ENCODE measurements at places on chromosomes 2 and 18.

GRCh38 chr2:230684270-230685168 lies 28.1 kb upstream of the CAB39 start:
- no peak for DNase-seq

DNA sequence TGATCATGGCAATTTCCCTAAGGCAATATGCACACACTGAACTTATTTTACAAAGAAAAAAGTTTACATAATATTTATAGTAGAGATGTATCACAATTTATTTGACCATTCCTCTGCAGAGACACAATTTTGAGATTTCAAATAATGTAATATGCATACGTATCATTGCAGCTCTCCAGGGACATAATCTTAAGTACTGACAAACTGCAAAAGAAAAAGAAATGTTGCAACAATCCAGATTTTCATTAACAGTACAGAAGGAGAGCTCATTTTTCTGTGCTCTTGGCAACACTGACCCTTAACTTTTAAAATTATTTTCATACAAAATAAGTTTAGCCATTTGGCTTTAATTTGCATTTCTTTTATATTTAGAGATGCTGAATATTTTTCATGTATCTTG lies 710.2 kb upstream of the SLC39A10 start:
- no peak for DNase-seq

DNA sequence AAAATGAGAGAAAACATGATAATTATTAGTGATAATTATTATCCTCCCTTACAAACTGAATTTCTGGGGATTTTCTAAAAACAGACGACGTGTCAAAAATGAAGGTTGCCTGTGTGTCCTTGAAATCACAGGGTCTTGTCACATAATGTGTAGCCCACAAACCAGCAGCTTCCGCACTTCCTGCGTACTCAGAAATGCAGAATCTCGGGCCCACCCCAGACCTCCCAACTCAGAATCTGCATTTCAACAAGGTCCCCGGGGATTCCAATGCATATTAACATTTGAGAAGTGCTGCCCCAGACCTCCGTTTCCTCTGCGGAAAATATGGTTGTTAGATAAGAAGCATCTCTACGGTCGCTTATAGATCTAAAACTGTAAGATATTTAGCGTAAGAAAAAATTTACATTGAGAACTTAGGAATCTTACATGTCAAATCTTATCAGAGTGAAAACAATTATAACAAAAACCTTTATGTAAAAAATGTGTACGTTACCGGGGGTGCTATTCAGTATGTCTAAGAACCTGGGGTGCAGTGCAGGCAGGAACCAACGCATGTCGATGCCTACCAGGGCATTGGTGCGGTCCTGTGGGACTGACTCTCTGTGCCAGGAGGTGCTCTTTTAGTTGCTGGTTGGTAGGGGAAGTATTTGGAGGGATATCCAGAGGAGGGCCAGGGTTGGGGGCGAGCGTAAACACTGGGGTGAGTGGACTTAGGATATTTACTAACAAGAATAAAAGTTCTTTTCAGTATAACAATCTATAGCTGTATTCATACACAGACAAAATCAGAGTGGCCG lies 15.2 kb downstream of the CDKL4 start:
- no peak for DNase-seq

DNA sequence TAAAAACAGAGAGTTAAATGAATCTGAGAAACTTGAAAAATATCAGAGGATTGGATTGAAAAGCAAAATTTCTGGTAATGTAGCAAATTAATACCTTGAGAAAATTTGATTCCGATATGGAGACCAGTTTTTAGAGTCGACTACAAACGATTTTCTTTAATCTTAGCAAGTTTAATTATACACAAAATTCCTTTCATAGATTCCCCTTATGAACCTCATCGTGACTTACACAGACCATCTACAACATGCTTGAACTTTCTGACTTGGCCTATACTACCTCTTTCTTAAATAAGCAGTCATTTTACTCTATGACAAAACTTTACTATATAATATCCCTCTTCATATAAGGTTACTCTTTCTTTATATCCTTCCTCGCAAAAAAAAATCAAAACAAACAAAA lies 769.6 kb upstream of the CRIM1 start:
- no peak for DNase-seq

- no peak for DNase-seq
Measured at GRCh38 chr18:47677952-47678351, 252.5 kb downstream of the SMAD2 start.

DNA sequence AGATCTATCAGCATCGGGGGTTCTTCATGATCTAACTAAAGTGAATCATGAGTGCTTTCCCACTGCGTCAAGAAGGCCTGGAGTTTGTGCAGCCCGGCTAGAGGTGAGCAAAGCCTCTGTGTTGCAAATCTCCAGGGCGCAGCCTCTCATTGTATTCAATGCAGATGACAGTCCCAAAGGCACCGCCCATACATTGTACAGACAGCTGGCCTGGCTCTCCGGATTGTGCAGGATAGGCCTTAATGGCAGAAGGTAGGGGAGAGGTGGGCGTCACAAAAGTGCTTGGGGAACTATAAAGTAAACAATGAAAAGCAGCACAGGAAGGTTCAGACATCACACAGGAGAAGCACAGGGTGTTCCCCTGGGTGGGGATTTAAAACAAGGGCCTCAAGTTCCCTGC lies 907 bp upstream of the GYPC start:
- no peak for DNase-seq

- DNase-seq, result no peak
Measured at GRCh38 chr2:26811261-26811660, 25.4 kb downstream of the CENPA start.

DNA sequence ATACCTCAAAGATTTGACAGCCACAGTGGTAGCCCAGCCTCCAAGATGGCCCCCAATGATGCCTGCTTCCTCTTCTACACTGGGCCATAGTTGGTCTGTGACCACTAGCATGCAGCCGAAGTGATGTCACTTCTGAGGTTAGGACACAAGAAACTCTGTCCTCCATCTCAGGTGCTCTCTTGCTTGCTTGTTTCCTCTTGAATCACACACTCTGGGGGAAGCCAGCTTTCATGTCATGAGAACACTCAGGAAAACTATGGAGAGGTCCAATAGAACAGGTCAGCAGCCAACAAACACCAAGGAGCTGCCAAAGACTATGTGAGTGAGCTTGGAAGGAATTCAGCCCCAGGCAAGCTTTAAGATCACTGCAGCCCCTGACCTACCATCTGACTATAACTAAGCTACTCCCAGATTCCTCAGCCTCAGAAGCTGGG lies 3.3 kb upstream of the ADAM17 start:
- DNase-seq, result no peak
